ENCODE measurements at places on chromosomes 5 and 9.
A peak's percentile ranks its signal among the peaks of the same experiment; 100 is the strongest.

- DNase-seq: no peak
Measured at GRCh38 chr9:116491219-116491618, 195.9 kb upstream of the TRIM32 start.

DNA sequence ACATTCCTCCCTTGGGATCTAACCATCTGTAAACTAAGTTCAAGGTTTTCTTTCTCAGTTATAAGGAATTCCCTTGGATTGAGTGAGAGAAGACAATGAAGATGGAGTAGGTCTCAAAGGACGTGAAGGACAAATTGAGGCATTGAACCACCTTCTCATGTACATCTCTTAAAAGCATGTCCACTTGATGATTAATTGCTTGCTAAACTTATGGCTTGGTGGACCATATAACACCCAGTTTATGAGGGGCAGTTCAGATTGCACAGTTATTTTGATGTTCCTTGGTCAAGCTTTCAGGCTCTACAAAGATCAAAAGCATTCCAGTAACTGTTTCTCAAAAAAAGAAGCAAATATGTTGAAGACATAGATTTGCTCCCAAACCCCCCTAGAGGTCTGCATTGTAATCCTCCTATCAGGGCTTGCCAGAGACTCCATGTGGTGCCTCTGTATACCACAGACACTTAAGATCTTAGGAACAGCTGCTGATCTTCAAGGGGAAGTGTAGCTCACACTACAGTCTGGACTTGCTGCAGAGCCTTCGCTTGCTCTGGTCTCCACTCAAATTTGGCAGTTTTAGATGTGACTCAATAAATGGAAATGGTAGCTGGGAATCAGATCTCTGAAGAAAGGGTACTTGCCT, 56.9 kb upstream of the ALDH1A1 start:
- DNase-seq: no peak

- DNase-seq: no peak
Measured at GRCh38 chr5:67858471-67859031, 357.0 kb upstream of the PIK3R1 start.

DNA sequence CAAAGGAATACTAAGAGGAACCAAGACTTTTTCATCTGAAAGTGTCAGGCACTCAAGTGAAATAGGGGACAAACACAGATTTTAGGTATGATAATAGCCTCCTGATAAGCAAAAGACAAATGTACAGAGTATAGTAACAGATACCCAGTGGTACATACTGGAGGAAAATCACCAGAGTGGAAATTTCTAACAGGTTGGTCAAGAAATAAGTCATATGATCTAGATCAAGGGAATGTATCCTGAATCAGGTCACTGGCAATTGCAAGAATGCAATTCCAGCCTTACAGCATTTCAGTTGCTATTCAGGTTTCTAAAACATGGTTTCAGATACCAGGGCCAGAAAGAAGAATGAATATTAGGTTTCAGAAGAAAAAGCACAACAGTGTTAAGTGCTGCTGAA, 82.2 kb upstream of the SLCO6A1 start:
- DNase-seq: no peak

DNA sequence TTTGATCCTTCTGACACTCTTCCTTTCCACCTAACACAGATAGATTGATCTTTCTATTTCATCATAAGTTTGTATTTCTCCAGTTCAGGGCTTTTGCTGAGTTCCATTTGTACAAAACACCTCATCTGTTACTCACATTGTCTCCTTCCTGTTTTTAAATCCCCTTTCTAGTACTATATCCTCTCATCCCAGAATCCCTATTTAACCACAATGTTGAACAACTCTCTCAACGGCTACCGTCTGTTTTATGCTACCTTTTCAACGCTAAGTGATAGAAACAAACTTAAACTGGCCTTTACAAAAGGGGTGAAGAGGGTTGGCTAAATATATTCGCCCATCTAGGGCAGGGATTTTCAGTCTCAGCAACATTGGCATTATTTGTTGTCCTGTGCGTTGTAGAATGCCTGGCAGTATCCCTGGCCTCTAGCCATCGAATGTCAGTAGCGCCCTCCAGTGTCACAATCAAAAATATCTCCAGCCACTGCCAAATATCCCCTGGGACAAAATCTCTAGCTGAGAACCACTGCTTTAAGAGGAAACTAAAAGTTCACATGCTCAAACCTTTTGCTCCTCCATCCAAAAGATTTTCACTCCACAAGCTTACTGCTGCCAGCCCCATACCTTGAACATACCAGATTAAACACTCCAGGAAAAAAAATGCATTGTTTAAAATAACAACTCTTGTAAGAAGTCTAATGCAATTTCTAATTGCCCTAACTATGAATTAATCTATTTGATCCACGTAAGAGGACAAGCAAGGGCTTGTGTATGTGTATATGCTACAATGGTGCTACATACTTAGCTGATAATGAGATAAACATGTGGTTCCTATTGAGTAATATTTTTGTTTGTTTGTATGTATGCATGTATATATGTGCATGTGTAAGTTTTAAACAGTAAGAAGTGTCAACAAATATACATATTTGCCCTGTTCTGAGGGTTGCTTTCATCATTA, 344.0 kb downstream of the PTPRD start:
- peak; percentile 66 for DNase-seq
